Smooth muscle cell of bladder (primary cell): ENCODE measurements at places on chromosomes 11 and 22. TPM values are rescaled to one million over a fixed set of nuclear protein-coding genes. Genes with fewer than 3 reads are reported as not detected.

ANKK1 gene
- total RNA-seq: under 0.01 TPM in 1 of 2 replicates, not detected in the other

NPTXR gene
- total RNA-seq: 0.14 and 0.46 TPM in 2 replicates

KIRREL3 gene
- total RNA-seq: 0.28 and 1.5 TPM in 2 replicates

PGA4 gene
- total RNA-seq: not detected in 2 replicates

CLDN5 gene
- total RNA-seq: 0.28 and 2.5 TPM in 2 replicates

DDI1 gene
- under 0.01 TPM in 1 of 2 replicates, not detected in the other for total RNA-seq

VWCE gene
- 0.85 and 1.7 TPM in 2 replicates for total RNA-seq

POU2AF2 gene
- not detected in 2 replicates for total RNA-seq
